Stimulated activated CD4-positive, alpha-beta T cell treated with anti-CD3 and anti-CD28 coated beads, Interleukin-12 subunit alpha, Interleukin-12 subunit beta, amount 100 ng/mL, for 24 hours (primary cell): ENCODE measurements at places on chromosomes 5 and 9.

- DNase-seq: no peak
These were observed 22.5 kb upstream of the SHB start for GRCh38 chr9:38091310-38092199.

GRCh38 chr9:137113385-137114159, 961 bp downstream of the DPP7 start:
- DNase-seq: no peak

DNA sequence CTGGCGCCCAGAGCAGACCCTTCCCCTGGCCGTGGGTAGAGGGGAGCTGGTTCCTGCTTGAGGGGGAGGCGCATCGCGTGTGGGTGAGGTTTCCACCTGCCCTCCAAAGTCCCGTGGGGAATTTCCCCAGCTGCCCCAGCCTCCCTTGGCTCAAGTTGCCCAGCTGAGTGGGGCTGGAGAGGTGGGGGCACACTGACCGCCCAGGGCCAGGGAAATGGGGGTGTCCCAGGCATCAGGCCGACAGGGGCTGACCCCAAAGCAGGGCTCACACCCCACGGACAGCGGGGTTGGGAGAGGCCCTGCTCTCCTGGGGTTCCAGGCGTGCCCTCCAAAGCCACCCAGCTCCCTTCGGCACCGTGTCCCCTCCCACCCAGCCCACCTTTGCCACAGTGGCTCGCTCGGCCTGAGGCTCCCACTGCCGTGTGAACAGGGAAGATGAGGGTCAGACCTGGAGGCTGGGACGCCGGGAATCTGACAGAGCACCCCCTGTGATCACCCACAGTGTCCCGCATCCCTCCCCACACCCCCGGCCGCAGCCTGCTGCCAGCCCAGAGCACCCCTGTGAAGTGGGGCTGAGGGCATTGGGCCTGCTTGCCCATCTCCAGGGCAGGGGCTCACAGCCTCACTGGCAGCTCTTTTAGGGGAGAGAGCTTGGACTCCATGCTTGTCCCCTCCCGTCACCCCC, 933 bp upstream of the EGFL7 start:
- DNase-seq: no peak

GRCh38 chr5:53076014-53076583, 33.5 kb downstream of the MOCS2 start:
- DNase-seq: no peak

- no peak for DNase-seq
These were observed 37.8 kb upstream of the CRB2 start for GRCh38 chr9:123318202-123318601.

DNA sequence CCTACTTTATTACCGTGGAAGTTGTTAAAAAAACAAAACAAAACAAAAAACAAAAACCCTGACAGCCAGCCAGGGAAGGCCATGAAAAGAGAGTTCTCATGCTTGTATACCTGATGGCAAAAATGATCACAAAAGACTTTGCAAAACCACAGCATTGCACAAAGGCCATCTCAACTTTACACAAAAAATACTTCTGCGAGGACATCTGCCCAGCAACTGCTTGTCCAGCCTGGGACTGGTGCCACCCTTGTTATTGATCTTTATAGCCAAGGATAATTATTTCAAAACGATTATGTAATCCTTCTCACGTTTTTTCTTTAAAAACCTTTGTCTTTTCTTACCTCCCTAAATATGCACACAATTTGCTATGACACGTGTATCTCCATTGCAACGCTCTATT, 42.2 kb upstream of the SLC28A3 start:
- DNase-seq: no peak

DNA sequence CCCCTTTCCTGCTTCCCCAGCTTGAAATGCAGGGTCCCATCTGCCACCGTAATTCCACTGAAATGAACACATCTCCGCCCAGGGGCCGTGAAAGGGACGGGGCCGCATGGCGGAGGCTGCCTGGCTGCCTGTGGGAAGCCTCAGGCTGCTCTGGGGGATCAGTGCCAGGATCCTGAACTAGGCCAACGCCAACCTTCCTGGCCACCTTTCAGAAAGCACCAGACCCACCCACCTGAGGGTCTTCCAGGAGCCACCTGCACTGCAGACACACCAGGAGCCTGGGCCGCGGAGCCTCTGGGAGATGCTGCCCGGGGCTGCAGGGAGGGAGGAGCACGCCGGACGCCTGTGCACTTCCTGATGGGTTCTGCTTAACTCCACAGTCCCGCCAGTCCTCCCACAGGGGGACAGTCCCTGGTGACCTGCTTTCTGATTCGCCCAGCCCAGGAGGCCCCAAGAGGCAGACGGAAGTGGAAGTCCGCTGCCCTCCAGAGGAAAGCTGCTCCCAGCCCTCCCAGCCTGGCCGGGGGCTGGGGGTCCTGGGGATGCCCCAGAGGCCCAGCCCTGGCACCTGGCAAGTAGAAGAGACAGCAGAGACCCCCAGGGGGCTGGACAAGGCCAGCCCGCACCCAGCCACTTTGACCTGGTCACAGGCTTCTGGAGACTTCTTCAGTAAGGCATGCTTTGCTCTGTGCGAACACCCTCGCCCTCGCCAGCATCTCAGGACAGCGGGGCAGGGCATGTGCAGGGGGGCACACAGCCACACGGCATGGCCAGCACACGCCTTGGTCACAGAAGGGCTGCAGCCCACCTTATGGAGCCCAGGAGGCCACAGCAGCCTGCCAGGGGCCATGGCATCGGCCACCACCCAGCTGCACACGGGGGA, at the start of gene CARD9:
Gene CARD9 (minus strand): TSS at position 370 of the 883 bp plus-strand sequence. CDS start 1,591 bp downstream, outside the sequence.
- no peak for DNase-seq

GRCh38 chr9:4422495-4422894, 67.8 kb upstream of the SLC1A1 start:
- no peak for DNase-seq

DNA sequence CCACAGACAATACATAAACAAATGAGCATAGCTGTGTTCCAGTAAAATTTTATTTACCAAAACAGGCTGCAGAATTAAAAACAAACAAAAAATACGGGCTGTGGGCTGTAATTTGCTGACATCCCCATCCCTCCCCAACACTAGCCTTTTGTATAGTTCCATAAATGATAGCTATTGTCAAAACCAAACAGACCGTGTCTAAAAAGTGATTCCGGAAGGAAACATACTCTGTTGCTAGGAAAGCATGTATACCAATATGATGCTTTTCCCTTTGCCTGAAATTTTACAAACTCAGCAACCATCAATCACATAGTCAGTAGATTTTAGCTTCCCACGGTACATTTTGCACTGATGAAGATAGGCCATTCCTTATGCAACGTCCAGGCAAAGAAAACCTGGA, 80.0 kb downstream of the TMEM215 start:
- no peak for DNase-seq

- no peak for DNase-seq
These were observed 29.3 kb upstream of the UBE2QL1 start for GRCh38 chr5:6419340-6419852.

DNA sequence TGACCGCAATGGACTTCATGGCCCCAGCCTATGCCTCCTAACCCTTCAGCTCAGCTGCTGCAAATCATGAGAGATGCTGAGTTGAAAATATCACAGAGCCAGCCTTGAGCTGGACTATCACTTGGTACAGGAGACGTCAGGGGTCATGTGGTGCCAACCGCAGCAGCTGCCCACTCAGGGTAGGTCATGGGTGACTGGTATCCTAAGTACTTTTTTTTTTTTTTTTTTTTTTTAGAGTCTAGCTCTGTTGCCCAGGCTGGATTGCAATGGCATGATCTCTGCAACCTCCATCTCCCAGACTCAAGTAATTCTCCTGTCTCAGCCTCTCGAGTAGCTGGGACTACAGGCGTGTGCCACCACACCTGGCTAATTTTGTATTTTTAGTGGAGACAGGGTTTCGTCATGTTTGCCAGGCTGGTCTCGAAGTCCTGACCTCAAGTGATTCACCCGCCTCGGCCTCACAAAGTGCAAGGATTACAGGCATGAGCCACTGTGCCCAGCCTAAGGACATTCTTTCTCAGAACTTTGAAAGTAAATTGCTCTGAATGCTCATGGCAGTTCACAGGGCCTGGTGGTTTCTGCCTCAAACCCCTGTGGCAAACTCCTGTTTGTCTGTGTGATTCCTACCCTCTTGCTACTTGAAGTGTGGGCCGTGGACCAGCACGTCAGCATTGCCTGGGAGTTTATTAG, 21.3 kb downstream of the WWC1 start:
- no peak for DNase-seq
